Activated CD4-positive, alpha-beta T cell treated with anti-CD3 and anti-CD28 coated beads for 36 hours (primary cell): ENCODE measurements at places on chromosomes 16 and 17. TPM values are rescaled to one million over a fixed set of nuclear protein-coding genes. Genes with fewer than 3 reads are reported as not detected.

DNA sequence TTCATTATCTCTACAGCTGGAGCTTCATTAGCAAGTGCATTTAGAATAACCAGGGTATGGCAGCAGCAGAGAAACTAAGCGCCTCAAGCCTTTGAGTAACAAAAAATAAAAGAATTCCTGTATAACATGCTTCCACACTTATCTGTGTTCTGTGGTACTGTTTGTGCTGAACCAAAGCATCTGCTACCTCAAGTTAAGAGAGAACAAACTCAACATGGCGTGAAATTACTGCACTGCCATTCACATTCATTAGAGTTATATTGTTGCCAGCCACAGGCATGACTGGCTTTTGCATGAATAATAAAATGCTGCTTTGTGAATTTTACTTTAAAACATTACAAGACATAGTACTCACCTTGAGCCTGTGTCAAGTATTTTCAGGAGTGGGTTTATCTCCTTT, 76.6 kb downstream of the NLK start:
- H3K36me3 ChIP-seq: peaks cover 5% of the 10 kb centered on the region
- peaks cover 32% of the 10 kb centered on the region for H3K4me1 ChIP-seq
- no peak overlapping the region for H3K27ac ChIP-seq
- H3K27me3 ChIP-seq: no peaks in the 10 kb centered on the region
- H3K4me3 ChIP-seq: no peak overlapping the region
- no peak for DNase-seq

GRCh38 chr17:35052241-35052610, 11.3 kb downstream of the RFFL start:
- peak overlapping the region; percentile 11 for H3K4me3 ChIP-seq
- peaks cover 77% of the 10 kb centered on the region for H3K4me1 ChIP-seq
- DNase-seq: no peak
- H3K27me3 ChIP-seq: no peaks in the 10 kb centered on the region
- H3K36me3 ChIP-seq: peaks cover 9% of the 10 kb centered on the region
- H3K27ac ChIP-seq: peak overlapping the region; percentile 78

DNA sequence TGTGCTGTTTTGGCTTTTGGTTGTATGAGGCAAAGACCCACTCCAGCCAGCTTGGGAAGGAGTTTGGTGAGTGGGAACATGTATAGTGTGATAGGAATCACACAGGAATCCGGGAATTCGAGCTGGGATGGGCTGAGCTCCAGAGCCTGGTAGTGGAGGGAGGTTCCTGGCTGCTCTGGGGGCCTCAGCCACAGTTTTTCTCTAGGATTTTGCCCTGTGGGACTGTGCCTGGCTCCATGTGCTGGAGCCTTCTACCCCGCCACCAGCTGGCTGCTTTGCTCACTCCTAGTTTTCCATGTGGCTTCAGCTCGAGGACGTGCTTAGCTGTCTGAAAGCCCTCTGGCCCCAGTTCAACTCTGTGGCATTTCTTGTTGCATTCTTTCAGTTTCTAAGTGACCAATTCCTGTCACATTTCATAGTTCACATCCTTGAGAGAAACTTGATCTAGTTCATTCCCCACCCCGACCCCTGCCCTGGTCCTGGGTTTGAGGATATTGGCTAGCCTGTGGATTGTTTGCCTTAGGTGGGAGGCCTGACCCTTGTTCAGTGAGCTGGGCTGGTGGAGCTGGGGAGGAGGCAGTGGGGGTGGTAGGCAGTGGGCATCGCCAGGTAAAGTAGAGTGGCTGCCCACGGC, 5.0 kb downstream of the SEC14L1 start:
- no peak overlapping the region for H3K4me3 ChIP-seq
- peak; percentile 32 for DNase-seq
- H3K4me1 ChIP-seq: peaks cover 53% of the 10 kb centered on the region
- peaks cover 37% of the 10 kb centered on the region for H3K36me3 ChIP-seq

- H3K27ac ChIP-seq: no peak overlapping the region
- no peaks in the 10 kb centered on the region for H3K36me3 ChIP-seq
- H3K27me3 ChIP-seq: no peaks in the 10 kb centered on the region
- no peak for DNase-seq
These were observed 63.7 kb downstream of the C16orf78 start for GRCh38 chr16:49437344-49437743.

GRCh38 chr17:28969706-28970393, 18.5 kb upstream of the PHF12 start:
- H3K4me3 ChIP-seq: no peak overlapping the region
- DNase-seq: no peak
- H3K27me3 ChIP-seq: no peaks in the 10 kb centered on the region
- no peaks in the 10 kb centered on the region for H3K36me3 ChIP-seq

- no peaks in the 10 kb centered on the region for H3K4me1 ChIP-seq
- no peak overlapping the region for H3K27ac ChIP-seq
- DNase-seq: no peak
These were observed 435.6 kb upstream of the DYNLRB2 start for GRCh38 chr16:80105160-80105559.

DNA sequence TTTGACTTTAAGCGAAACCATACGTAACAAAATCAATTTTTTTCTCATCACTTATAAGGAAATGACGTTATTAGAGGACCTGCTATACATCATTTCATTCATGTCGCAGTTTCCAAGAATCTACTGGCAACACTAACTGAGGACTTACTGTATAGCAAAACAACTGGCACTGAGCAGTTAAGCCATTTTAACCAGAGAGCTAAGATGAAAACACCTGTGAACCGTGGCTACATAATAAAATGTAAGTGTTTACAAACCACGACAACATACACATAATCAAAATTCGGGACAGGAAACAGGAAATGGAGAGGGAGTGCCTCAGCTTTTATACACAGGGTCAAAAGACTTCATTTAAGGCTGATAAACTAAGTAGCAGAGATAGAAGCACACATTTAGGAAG, 29.5 kb downstream of the METTL16 start:
- peak overlapping the region; percentile 31 for H3K4me3 ChIP-seq
- no peak for DNase-seq
- H3K36me3 ChIP-seq: peaks cover 5% of the 10 kb centered on the region
- H3K4me1 ChIP-seq: peaks cover 38% of the 10 kb centered on the region
- H3K27ac ChIP-seq: peak overlapping the region; percentile 84

- peaks cover 9% of the 10 kb centered on the region for H3K4me1 ChIP-seq
- H3K27ac ChIP-seq: no peak overlapping the region
- no peaks in the 10 kb centered on the region for H3K36me3 ChIP-seq
- no peak for DNase-seq
- no peak overlapping the region for H3K4me3 ChIP-seq
These were observed 162.7 kb upstream of the RPL38 start for GRCh38 chr17:74040729-74041128.

NEUROD2 gene
- total RNA-seq: not detected

PPP1R1B gene
- total RNA-seq: 0.18 TPM

ASGR1 gene
- 1.1 TPM for total RNA-seq
